ENCODE measurements at places on chromosomes 12 and 14. TPM values are rescaled to one million over a fixed set of nuclear protein-coding genes. Genes with fewer than 3 reads are reported as not detected.

Gene TMEM233
- not detected for total RNA-seq

Gene TMCC3
- total RNA-seq, result 30.4 TPM

Gene ATF1
- 26.9 TPM for total RNA-seq

Gene LRP1
- 3.8 TPM for total RNA-seq

Gene TC2N
- total RNA-seq, result not detected

Gene CMTM5
- total RNA-seq, result not detected

Gene APOF
- total RNA-seq, result not detected

Data from endothelial cell of umbilical vein (primary cell).